ENCODE measurements at places on chromosomes 7 and 10.
A peak's percentile ranks its signal among the peaks of the same experiment; 100 is the strongest.

DNA sequence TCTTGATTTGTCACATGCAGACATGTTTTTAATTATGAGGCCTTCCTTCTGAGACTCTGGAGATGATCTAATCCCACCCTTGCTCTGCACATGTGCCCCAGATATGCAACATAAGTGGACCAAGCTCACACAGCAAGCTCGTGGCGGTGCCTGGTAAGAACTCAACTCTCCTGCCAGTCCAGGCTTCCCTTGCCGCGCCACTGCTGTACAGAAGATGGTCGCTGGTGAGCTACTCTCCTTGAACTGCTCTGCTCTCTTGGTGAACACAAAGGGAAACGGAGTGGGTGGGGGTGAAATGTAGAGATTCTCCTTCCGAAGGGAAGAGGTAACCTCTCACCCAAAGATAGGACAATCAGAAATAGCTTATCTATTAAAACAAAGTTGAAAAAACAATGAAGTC, 25.7 kb downstream of the MYOF start:
- no peak for DNase-seq

DNA sequence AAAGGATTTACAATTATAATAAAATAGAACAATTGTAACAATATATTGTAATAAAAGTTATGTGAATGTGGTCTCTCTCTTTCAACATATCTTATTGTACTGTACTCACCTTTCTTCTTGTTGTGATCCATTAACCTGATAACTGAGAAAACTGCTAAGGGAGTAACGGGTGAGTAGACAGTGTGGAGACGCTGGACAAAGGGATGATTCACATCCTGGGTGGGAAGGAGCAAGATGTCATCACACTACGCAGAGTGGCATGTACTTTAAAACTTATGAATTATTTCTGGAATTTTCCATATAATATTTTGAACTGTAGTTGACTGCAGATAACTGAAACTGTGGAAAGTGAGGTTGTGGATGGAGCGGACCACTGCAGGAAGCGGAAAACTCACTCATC, 91.2 kb upstream of the PLPP4 start:
- DNase-seq: no peak

- DNase-seq: peak; percentile 14
Measured at GRCh38 chr7:17159500-17160037, 138.9 kb upstream of the AHR start.

DNA sequence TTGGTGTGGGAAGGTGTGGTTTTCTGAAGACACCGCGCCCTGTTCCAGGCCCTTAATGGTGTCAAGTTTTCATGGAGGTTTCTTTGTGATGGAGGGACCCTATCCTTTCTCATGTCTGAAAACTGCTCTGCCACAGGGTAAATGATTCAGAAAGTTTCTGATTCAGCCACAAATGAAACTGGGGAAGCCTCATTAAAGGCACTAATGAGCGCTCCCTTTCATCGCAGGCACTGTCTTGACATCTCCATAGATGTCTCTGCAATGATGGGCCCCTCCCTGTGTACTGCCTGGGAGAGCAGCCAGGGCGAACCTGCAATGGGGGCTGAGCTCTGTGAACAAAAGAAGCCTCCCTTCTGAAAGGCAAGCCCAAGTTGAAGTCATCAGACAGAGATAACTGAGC, 355.3 kb downstream of the PRPF18 start:
- no peak for DNase-seq

DNA sequence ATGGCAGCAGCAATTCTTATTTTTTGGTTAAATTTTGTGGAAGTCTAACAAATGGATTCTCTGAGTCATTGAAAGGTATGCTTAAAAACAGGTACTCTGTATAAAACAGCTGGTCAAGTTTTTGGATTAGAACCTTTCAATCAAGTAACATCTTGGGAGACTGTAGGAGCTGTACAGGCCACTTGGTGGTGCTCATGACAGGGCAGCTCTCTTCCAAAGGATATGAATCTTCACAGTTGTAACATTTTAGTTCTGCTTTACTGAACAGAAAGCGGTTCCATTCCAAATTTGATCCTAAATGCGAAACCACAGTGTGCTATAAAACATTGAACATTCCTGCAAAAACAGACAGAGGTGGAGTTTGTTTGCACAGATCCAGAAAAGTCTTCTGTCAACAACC, 44.5 kb upstream of the AGR3 start:
- no peak for DNase-seq

- DNase-seq: no peak
Measured at GRCh38 chr7:159049266-159050025, 95.2 kb downstream of the VIPR2 start.

DNA sequence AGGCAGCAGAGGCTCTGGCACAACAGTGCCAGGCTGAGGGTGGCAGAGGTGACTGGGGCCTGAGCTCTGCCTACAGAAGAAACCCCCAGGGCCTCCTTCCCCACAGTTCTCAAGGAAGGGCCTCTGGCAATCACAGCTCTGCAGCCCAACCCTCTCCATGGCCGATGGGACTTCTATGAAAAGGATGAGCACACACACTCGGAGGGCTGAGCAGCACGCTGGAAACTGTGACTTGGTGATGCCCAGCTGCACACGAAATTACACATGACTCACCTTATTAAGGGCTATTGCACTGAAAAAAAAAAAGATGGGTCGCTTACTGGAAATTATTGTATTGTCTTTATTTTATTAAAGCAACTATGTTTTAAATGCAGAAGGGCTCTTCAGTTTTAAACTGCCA, 42.9 kb upstream of the LRRC18 start:
- no peak for DNase-seq

GRCh38 chr7:5543361-5543760, 119.7 kb upstream of the TNRC18 start:
- DNase-seq: no peak

DNA sequence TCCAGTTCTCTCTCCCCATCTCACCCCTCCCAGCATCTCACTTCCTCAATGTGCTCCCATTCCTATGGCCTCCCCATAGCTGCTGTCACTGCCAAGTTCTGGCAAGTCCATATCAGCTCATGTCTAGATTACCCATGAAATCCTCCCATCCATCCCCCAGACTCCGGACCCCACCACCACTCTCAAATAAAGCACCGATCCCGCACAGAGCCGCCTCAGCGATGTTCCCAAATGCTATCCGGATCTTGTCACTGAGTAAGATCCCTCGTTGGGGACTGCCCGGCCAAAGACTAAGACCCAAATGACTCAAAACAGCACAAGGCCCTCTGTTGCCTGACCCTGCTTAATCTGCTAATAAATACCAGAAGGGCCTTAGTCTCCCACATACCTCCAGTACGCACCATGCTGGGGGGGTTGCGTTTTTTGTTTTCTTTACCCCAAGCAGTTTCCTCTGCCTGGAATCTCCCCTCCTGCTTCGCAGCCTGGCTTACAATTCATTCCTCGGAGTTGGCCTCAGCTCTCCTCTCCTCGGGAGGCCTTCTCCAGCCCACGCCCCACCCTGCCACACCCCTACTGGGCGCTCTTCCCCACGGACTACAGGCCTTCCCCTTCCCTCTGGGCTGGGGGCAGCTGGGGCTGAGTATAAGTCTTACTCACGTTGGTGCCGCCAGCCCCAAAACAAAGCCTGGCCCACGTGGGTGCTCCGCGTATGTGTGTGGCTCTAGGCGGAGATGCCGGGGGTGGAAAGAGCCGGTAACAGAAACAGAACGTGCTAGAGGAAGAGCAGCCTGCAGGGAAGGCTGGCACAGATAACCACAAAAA, 1.8 kb upstream of the DUSP5 start:
- peak; percentile 72 for DNase-seq

DNA sequence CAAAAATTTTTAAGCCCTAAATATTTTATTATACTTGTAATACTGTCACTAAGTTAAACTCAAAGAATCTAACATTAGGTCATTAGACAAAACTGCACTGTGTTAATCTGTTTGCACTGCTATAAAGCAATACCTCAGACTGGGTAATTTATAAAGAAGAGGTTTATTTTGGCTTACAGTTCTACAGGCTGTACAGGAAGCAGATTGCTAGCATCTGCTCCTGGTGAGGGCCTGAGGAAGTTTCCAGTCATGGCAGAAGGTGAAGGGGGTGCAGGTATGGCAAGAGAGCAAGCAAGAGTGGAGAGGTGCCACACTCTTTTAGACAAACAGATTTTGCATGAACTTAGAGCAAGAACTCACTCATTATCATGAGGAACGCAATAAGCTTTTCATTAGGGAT, 125.7 kb downstream of the IMMP2L start:
- DNase-seq: no peak

- DNase-seq: no peak
Measured at GRCh38 chr7:50295133-50295532, 9.4 kb upstream of the IKZF1 start.

- DNase-seq: no peak
Measured at GRCh38 chr10:78576276-78576675, 492.5 kb upstream of the ZMIZ1 start.

GRCh38 chr10:49592726-49593563, 17.2 kb upstream of the SLC18A3 start:
- DNase-seq: peak; percentile 42

- DNase-seq: no peak
Measured at GRCh38 chr10:49762566-49762877, 399 bp upstream of the OGDHL start.

GRCh38 chr7:66181845-66182244, 23.3 kb upstream of the TPST1 start:
- no peak for DNase-seq

DNA sequence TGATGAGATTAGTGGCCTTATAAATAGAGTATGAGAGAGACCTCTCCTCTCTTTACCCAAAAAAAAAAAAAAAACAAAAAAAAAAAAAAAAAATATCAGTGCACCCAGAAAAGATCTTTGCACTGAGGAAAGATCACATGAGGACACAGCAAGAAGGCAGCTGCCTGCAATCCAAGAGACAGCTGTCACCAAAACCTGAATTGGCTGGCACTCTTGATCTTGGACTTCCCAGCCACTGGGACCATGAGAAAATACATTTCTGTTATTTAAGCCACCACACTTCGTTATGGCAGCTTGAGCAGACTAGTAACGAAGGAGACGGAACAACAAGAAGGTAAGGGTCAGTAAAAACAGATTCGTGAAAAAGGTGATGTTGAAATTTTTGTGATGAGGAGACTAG, 47.0 kb downstream of the TMEM106B start:
- no peak for DNase-seq

GRCh38 chr10:88069338-88069737, 205.9 kb downstream of the PTEN start:
- no peak for DNase-seq

DNA sequence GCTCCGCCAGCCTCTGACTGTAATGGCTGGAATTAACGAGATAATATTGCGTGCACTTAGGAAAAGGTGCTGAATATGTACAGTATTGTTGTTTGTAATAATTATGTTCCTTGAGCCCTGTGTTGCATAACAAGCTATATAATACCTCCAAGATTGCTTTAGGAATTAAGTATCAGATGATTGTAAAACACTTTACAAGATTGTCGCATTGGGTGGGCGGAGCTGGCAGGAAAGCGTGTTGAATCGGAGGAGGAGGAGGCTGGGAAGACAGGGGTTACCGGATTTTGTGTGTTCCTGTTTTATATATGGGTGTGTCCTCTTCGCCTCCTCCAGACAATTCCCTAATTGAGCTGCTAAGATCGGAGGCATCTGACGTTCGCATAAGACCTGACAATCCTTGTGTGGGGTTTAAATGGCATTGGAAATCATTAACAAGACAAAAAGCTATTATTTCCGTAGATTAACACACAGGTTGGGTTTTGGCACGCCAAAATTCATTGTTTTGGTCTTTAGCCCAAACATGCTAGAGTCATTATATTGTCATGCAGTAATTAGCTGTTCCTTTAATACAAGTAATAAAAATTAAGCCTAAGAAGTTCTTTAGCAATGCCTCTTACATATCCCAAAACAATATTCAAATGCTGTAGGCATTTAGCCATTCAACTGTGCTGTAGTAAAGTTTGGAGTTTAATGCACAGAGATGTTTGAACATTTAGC, 192.9 kb upstream of the SH2B2 start:
- no peak for DNase-seq

DNA sequence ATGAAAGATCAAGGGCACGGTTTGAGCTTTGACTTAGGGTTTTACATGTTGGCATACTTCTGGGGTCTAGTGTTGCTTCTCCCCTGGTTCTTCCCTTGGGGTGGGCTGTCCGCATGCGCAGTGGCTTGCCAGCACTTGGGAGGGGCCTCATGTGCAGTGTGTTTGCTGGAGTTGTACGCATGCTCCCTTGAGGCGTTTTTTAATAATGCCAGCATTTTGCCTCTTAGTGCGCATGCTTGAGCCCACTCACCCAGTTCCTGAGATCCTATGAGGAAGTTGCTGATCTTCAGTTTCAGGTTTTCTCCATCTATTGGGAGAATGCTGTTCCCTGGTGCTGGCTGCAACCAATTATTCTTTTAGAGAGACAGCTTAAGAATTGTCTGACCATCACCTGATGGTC, 113.4 kb upstream of the GPR141 start:
- no peak for DNase-seq

DNA sequence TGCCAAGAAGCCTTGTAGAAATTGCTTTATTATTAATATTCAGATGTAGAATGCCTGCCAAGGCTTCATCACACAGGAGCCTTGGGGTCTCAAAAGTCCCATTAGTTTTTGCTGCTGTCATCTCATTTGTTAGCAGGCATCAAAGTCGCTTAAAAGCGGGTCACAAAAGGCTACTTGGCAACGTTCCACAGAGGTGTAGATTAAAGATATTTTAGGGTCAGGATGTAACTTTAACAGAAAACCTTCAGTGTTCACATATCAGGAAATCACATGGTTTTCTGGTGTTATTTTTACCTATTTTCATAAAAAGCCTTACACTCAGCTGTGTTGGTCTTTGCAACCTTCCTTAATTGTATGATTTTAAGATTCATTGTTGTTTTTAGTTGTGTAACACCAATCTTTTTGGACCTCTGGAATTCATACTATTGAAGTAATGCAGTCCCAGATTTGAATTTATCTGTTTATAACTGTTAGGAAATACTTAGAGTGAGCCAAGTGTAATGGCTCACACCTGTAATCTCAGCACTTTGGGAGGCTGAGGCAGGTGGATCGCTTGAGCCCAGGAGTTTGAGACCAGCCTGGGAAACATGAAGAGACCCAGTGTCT, 65.3 kb downstream of the TET1 start:
- no peak for DNase-seq

- peak; percentile 63 for DNase-seq
Measured at GRCh38 chr10:451021-451471, 238.4 kb downstream of the DIP2C start.

DNA sequence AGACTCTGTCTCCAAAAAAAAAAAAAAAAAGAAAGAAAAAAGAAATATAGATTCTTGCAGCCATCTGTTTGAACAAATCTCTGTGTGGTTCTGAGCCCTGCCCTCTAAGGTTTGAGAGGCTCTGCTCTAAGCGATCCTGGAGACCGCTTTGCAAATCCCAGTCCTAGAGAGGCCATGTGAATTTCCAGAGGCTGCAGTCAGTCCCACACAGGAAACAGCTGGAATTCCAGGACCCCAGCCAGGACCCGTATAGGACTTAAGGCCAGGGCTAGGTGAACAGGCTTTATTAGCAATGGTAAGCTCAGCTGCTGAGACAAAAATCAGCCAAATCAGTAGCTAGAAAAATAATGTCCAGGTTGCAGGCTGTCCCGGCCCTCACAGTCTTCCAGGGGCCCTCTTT, 154.8 kb downstream of the RPS24 start:
- no peak for DNase-seq
